ENCODE measurements at places on chromosomes 5 and 9. TPM values are rescaled to one million over a fixed set of nuclear protein-coding genes. Genes with fewer than 3 reads are reported as not detected.

- DNase-seq: no peak
Observed at GRCh38 chr9:87770616-87771315, 44.8 kb downstream of the CTSL start.

The CCNJL gene
- 10.5 TPM for total RNA-seq

DNA sequence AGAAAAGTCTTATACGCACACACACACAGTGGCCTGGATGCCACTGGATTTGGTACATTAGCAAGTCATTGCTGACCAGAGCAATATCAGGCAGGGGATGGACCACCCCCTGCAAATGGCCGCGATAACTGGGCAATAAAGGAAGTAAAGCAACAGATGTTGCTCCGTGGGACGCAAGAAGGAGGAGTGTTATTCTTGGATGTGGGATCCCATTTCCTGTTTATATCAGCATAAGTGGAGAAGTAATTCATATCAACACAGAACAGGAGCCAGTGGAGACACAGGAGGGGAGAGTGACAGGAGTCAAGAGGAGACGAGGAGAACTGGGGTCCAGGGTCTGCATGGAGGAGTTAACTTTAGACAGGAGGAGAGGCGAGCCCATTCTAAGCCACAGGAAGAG lies 18.4 kb downstream of the RUFY1 start:
- DNase-seq: no peak

DNA sequence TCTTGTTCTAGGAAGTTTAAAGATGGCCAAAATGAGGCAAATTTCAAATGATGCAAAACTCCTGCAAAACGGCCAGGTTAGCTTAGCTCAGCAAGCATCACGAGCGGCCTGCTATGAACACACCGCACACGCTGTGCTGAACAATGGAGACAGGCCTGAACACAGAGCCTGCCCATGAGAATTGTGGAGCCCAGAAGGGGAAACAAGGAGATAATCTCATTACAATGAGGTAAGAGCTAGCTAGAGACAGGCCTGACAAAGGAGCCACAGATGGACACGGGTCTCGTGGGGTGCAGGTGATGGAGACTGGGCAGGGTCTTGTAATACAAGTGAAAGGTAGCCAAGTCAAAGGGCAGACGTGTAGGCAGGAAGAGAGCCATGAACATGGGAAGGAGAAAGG lies 50.2 kb downstream of the PSMB7 start:
- no peak for DNase-seq

DNA sequence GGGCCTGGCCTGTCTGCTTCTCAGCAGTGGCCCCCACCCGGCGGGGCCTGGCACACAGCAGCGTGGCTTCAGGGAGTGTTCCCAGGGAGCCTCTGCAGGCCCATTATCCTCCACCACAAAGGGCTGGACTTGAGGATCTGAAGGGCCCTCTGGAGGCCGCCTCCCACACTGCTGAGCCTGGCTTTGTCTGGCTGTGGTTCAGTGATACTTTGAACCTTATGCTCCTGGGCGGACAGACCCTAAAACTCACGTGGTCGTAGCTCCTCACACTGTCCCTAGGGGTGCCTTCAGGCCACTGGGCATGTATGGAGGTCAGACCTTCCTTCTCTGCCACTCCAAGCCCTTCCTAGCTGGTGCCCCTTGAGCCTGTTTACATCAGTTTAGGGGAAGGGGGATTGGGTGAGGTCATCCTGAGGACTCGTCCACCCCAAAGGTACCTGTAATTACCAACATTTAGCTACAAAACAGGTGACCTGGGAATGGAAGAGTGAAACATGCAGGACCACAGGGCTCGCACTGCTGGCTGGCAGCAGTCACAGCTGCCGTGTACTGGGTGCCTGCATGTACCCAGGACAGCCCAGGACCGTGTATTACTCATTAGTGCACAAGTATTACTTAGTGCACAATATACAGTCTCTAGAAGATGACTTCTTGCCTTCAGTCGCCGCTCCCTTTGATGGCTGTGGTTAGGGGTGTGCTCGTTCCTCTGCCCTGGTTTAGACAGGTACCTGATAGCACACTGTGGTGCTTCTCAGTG lies 8.5 kb downstream of the GRHPR start:
- DNase-seq: no peak

The EIF4EBP3 gene
- not detected for total RNA-seq

The TRIM7 gene
- total RNA-seq: 29.8 TPM

DNA sequence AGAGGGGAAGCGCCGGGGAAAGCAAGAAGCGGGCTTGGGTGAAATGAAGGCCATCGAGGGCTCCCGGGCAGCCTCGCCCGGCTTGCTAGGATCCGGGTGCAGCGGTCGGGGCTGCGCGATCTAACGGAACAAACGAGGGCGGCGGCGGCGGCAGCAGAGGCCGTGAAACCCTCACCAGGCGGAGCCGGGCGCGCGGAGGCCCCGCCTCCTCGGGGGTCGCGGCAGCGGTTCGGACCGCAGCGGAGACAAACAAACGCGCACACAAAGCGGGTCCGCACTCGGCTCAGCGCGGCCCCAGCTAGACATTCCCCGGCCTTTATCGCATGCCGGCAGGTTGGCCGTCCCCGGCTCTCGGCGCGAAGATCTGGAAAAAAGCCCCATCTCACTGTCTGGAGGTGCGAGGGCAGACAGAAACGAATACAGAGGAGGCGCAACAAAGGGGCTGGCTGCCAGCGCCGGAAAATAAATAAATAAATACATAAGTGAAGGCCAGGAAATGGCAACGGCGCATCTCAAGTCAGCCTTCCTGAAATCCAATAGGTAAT lies 10.5 kb upstream of the TRIM36 start:
- DNase-seq: peak; percentile 39

- no peak for DNase-seq
Observed at GRCh38 chr9:17425384-17425783, 153.5 kb upstream of the SH3GL2 start.

DNA sequence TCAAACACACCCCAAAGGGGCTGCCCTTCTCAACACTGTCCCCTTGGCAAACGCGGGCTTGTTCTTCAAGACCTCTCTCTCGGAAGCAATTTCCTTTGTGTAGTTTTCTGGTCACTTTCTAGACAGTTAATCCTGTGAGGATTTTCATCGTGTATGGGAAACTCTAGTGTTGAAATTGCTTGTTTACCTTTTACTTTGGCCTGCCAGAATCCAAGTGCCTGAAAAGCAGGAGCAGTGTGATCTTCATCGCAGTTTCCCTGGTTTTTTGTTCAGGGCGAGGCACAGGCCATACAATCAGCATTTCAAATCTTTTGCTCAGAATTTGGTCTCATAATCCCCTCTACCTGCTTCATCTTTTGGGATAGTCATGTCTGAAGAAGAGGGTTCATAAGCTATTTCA lies 115.7 kb upstream of the C9orf72 start:
- no peak for DNase-seq

The MCTP1 gene
- 15.7 TPM for total RNA-seq

GRCh38 chr9:132356324-132356924 lies 1.6 kb upstream of the SETX start:
- no peak for DNase-seq

The KCTD16 gene
- total RNA-seq: 0.89 TPM
